ENCODE measurements at places on chromosomes 2 and 18.

DNA sequence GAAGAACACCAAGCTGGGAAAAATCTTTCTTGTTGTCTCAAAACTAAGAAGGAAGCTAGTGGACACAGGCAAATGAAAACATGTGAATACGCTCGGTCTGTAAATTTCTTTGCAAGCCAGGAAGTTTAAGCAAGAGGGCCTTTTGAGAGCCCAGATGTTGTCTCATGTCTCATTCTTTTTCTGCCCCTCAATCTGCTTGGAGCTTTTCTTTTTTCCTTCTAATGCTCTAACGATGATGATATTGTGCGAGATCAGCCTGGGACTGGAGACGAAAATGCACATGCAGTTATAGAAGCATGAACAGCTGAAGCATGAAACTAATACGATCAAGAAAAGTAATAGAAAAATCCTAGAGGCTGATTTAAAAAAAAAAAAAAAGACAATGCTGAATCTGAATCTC lies 138.6 kb upstream of the CHAC2 start:
- no peak for DNase-seq

DNA sequence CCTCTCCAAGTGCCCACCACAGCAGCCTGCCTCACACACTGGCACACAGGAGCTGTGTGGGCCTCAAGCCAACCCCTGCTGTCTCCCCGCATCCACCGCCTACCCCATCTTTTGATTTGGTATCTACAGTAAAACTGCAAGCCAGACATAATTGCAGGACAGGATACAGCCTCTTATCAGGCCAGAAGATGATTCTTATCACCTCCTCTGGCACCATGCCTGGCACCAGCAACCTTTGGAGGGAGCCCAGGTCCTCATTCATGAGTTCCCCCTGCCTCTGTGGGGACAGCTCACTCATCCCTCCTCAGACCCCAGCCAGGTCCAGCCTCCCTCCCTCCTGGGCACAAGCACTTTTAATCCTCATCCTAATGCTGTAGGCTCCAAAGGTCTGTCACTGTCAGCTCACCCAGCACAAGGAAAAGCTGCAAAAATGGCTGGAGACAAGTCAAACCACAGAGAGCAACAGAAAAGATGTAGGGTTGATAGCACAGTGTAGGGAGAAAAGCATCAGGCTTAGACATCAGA lies 9.7 kb downstream of the RAB11FIP5 start:
- no peak for DNase-seq

DNA sequence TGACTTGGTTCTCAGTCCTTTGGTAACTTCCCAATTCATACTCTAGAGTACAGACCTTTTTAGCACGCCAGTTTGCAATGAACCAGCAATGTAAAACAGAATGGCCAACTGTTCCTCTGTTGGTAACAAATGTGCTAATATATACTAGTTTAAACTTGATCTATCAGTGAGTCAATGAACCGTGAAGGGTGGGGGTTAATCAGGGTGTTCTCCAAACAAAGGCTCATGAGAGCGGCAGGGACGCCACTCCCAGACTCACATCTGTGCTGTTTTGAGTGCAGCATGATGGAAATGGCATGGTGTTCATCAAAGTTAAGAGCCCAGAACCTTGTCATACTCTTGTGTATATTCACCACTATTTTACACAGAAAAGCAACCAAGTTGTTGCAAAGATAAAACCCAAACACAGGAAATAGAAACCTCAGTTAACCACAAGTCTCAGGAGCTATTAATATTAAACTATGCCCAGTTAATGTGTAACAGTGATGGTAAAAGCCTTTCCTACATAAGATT lies 70.3 kb downstream of the CERKL start:
- no peak for DNase-seq

GRCh38 chr2:221758076-221758475 lies 186.0 kb upstream of the EPHA4 start:
- DNase-seq = no peak

- no peak for DNase-seq
Observed at GRCh38 chr2:190908532-190908931, 27.9 kb downstream of the GLS start.

DNA sequence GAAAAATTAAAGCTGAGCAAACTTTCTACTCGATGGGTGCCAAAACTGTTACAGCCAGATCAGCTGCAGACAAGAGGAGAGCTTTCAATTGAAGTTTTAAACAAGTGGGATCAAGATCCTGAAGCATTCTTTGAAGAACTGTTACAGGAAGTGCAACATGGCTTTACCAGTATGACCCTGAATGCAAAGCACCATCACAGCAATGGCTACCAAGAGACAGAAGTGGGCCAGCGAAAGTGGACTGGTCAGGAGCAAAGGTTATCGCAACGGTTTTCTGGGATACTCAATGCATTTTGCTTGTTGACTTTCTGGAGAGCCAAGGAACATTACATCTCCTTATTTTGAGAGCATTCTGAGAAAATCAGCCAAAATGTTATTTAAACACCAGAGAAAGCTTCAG lies 9.1 kb upstream of the SERPINB5 start:
- no peak for DNase-seq

DNA sequence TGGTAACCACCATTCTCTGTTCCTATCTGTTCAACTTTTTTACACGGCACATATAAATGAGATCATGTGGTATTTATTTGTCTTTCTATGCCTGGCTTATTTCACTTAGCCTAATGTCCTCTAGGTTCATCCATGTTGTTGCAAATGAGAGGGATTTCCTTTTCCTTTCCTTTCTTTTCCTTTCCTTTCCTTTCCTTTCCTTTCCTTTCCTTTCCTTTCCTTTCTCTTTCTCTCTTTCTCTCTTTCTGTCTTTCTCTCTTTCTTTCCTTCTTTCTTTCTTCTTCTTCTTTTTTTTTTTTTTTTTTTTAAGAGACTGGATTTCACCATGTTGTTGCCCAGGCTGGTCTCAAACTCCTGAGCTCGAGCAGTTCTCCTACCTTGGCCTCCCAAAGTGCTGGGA lies 38.9 kb downstream of the DIS3L2 start:
- no peak for DNase-seq

- no peak for DNase-seq
Observed at GRCh38 chr18:76410033-76410432, 85.0 kb downstream of the ZNF516 start.

GRCh38 chr2:98029718-98030222 lies 34.0 kb upstream of the TMEM131 start:
- no peak for DNase-seq

DNA sequence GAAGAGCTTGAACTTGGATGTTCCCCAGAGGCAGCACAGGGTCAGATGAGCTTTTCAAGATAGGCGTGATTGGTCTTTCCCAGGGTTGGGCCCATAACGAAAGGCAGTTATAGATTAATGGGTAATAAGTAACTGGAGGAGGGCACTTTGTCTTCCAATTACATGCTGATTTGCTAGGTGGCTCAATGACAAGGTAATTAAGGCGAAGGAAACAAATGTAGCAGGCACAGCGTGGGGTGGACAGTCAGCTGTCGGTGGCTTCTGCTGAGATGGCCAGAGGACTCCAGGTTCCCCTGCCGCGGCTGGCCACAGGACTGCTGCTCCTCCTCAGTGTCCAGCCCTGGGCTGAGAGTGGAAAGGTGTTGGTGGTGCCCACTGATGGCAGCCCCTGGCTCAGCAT lies at the start of gene UGT1A4:
Gene UGT1A4 (plus strand): TSS at position 185 of the 400 bp plus-strand sequence. CDS start 85 bp downstream, at position 270.
- no peak for DNase-seq

DNA sequence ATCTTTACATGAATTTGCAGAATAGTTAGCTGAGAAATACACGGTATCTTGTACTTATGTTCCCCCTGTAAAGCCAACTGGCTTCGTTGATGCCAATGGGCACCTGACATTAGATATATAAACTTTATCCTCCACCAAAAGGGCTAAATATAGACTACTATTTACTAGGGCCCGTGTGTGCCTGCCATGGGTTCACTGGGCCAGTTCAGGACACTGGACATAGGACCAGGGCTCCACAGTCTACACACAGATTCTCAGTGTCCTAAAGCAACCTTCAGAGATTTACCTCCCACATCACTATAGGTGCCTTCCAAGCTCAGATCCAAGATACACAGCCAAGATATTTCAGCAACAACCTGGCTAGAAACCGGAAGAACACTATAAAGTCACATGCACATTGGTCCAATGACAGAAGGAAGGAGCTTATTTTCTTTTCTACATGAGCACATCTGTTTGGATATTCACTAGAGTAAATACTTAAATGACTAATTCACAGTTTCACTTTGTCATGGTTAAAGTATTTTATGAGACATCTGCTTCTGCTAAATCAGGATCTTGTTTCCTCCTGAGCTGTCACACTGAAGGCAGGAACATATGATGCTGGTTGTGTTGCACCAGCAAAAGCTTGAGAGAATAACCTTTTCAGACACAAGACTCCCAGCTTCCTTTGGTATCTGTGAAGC lies 95.1 kb downstream of the MYO5B start:
- DNase-seq = no peak

GRCh38 chr2:176330612-176331011 lies 61.4 kb downstream of the MTX2 start:
- no peak for DNase-seq

GRCh38 chr2:149441255-149441654 lies 110.9 kb downstream of the LYPD6 start:
- DNase-seq = no peak

- DNase-seq = no peak
Observed at GRCh38 chr2:60552851-60553494, 481 bp downstream of the BCL11A start.

DNA sequence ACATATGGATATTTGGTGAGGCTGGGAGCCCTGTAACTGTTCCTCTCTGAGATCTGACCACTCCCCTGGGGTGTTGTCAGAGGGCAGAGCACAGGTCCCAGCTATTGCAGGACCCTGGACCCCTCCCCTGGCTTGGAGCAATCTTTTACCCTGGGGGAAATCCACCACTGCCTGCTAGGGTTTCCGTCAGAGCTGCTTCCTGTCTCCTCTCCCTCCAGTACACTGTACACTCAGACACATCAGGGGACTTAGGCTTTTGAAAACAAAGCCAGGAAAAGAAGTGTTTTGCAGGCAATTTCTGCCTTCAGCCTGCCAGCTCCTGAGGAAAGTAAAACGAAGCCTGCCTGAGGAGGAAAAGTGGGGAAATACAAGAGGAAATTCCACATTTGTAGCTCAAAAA lies 13.2 kb upstream of the CEP68 start:
- no peak for DNase-seq

- no peak for DNase-seq
Observed at GRCh38 chr18:78731016-78731397, 248.6 kb upstream of the SALL3 start.

DNA sequence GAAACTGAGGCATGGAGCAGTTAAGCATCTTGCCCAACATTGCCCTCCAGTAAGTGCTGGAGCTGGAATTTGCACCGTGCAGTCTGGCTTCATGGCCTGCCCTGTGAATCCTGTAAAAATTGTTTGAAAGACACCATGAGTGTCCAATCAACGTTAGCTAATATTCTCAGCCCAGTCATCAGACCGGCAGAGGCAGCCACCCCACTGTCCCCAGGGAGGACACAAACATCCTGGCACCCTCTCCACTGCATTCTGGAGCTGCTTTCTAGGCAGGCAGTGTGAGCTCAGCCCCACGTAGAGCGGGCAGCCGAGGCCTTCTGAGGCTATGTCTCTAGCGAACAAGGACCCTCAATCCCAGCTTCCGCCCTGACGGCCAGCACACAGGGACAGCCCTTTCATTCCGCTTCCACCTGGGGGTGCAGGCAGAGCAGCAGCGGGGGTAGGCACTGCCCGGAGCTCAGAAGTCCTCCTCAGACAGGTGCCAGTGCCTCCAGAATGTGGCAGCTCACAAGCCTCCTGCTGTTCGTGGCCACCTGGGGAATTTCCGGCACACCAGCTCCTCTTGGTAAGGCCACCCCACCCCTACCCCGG lies 1.3 kb downstream of the PROC start:
- DNase-seq = no peak

DNA sequence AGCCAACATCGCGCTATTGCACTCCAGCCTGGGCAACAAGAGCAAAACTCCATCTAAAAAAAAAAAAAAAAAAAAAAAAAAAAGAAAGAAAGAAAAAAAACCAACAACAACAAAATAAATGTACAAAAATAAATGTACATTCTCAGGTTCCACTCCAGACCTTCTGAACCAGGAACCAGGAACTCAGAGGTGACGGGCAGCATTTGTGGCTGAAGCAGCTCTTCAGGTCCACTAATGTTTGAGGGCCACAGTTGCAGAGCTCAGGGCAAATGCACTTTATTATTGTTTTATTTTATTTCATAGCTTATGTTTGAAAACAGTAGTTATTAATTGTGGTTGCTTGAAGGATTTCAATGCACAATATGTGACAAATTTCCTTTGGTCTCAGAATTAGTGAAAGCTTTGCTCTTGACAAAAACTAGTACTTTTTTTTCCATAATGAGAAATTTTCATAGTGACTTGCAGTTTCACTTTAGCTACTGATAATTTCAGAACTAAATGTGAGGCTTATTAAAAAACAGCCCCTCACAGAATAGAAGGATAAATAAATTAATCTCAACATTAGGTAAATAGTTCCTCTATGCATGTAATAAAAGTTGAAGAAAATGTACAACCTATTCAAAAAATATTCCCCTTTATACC lies 378.4 kb upstream of the SPHKAP start:
- no peak for DNase-seq

DNA sequence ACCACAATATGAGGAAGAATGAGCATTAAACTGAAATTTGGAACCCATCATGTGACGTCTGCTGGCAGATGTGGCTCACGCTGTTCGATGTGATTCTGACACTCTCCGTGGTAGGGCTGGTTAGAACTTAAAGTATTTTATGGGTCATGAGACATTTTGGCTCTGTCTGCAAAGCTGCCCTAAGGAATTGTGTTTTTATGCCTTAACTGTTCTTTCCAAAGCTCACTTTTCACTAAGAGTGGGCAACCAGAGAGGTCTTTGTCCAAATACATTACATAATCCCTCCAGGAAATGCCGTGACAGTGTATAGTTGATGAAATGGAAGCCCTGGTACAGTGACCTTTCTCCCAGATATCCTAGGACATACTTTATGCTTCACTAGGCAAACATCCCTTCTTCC lies 119.1 kb downstream of the AQP4 start:
- DNase-seq = no peak

GRCh38 chr2:96753661-96754282 lies 6.9 kb upstream of the CNNM4 start:
- DNase-seq = no peak

DNA sequence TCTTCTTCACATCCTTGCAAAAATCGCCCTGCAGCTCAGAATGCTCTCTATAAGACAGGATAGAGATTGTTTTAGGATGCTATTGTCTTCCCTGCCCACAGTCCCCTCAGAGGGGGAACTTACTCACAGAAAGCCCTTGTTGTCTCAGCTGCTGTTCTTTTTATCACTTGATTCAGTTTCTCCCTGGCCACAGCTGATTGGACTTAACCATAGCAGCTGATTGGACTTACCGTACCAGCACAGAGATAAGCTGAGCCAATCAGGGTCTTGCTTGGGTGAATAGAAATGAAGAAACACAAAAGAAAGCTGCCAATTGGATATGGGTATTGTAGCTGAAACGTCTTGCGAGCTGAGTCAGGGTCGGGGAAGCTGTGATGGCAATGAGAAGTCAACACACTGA lies 194.2 kb upstream of the MEX3C start:
- DNase-seq = no peak

Measured in heart left ventricle (tissue), 16 donors.